ENCODE measurements at places on chromosomes 1 and 21.

- no peak for DNase-seq
Observed at GRCh38 chr21:39073717-39074116, 109.5 kb downstream of the PSMG1 start.

DNA sequence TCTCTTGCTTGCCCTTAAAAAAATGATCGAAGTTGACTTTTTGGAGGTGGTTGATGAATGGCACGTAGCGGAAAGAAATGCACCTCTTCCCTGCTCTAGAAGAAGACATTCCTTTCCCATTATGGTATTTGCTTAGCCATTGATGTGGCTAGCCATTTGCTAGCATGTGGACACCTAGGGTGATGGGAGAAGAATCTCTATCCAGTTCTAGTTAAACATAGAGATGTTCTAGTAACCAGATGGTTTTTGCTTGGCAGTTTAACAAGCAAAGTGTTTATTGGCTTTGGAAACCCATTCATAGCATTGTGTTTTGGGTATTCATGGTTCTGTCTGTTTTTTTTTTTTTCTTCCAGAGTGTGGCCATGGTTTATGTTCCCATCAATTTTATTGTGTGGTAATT, 78.9 kb downstream of the KCNJ6 start:
- no peak for DNase-seq

DNA sequence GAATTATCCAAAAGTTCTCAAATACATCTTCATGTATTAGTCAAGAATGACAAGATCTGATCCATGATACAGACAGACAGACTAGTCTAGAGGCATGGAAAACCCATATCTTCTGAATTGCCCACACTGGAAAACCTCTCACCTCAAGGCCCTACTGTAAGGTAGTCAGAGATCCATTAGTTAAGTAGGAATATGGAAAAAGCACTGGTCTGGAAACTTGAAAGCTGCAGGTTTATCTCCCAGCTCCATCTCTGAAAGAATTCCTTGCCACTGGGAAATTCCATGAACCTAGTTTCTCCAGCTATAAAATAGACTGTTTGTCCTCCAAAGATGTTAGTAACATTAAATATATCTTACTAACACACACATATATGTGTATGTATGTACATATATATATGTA, 169.2 kb downstream of the AKT3 start:
- DNase-seq: no peak

DNA sequence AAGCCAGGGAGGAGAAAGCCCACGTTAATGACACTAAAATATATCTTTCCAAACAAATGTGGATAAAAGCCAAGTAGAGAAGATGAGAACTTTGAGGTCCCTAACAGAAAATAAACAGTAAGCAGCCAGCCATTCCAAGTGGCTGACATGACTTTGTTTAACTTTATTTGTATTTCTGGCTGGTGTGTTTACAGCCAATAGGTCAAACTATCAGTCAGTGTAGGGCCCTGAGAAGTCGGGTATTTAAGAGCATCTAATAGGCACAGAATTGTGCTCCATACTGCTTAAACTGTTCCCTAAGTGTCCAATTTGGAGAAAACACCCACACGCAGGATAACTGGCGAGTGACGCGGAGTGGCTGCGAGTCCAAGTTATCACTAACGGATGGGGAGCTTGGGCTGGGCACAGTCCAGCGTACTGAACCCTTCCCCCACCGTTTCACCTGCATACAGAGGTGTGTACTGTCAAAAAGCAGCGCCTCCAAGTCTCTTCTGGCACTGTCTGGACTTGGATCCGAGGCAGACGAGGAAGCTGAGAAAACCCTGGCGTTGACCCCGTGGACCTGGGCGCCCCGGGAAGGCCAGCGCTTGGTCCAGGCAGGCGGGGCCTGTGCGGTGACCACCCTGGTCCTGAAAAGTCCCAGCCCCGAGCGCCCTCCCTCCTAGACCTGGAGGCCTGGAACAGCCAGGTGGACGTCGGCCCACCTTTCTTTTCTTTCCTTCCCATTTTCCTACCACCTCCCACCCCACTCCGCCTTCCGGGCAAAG, 662 bp upstream of the LGALS8 start:
- no peak for DNase-seq

DNA sequence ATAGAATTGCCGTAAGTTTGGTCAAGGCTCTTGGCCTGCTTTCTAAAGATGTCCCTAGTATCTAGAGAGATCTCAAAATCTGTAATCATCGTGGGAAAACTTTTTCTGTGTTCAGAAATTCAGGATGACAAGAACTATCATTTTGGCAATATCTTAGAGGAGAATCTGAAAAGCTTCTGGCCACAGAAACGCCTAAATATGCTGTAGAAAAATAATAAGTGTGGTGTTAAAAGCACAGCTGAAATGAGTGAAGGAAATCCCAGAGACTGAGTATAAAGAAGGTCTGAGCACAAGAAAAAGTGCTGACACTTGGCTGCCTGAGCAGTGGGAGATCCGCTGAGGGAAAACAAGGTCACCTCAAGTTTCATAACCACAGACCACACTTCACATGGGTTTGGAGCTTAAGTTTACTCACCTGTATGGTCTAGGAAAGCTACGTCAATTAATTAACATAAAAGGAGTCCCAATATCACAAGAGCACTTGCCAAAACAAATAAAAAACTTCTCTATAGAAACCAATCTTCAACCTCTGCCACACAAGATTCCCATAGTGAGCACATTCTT, 235.2 kb upstream of the IRF2BP2 start:
- DNase-seq: peak; percentile 71

- DNase-seq: no peak
Observed at GRCh38 chr1:52239708-52240001, 97.8 kb downstream of the ZFYVE9 start.

GRCh38 chr1:2239384-2239985, 11.4 kb downstream of the SKI start:
- no peak for DNase-seq

GRCh38 chr1:9716404-9717192, 65.1 kb downstream of the PIK3CD start:
- DNase-seq: peak; percentile 28

DNA sequence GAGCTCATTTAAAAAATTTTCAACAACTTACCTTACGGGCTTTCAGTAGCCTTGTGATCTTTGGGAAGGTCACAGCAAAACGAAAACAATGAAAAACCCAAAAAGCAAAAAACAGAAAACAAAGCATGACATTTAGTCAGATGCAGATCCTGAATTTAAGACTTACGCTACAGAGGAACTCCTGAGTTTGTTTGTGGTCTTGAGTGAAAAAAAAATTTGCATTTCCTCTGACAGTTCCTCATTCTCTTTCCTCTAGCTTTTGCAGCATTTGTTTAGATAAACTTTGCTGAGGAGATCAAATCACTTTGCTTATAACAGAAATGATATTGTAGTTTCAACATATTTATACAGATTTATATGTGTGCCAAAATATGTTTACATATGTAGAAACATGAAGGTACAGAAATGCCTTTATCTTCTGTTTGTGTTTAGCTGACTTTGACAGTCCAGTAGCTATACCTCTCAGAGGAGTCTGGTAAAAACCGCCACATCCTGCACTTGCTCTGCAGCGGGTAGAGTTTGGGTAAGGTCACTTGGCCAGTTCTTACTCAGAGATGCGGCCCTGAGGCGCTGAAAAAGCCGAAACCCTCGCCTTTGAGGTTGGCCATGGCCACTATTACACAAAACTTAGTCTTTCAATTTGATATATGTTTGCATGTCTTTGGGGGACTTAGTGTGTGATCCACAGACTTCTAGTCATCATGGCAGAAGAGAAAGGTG, 142.5 kb downstream of the TNR start:
- DNase-seq: peak; percentile 30

DNA sequence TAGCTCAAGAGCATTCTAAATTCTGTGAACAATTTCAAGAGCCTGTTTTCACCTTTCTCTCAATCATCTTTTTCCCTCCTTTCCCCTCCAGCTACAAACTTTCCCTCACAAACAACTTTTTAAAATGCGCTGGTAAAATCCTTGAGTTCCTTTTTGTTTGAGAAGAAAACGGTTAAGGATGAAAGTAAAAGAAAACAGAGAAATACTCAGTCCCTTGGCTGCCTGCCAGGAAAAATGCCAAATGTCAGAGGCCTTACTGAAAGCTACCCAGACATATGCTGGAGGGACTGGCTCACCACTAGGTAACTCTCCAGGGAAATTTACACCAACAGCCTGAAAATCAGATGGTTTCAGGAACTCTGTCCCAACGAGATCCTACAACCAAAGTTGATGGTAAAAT, 11.0 kb upstream of the SERBP1 start:
- DNase-seq: no peak

GRCh38 chr1:107110326-107110725, 30.5 kb upstream of the NTNG1 start:
- no peak for DNase-seq

GRCh38 chr1:155168456-155169210, 4.5 kb downstream of the KRTCAP2 start:
- DNase-seq: no peak

- peak; percentile 55 for DNase-seq
Observed at GRCh38 chr21:42818328-42818749, 61.0 kb downstream of the WDR4 start.

GRCh38 chr1:59926381-59927123, at the start of gene CYP2J2:
CYP2J2 (minus strand) TSS chr1:59926773; CDS start chr1:59926746, 27 bp downstream.
- peak; percentile 3 for DNase-seq

DNA sequence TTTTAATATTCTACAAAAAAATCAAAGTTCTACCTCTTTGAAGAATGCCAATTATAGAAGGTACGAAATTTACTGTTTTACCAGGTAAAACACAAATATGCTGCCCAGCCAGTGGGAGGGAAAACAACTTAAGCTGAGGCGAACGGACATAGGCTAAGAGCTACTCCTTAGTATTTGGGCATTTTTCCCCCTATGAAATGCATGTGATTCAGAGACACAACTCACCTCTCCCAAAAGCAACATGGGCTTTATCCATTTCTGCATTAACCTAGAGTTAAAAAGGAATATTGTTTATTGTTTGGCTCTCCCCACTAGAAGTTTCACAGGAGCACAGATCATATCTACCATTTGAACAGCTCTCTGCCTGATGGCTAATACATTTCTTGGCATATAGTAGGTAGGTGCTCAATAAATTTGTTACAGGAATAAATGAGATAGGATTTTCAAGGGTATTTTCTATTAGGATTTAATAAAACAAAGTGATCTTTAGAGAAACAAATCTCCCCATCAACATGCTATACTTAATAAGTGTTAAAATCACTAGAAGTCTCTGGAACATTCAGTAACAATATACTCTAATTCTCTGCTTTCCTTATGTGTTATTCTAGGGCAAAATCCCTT, 2.4 kb upstream of the SORT1 start:
- no peak for DNase-seq

DNA sequence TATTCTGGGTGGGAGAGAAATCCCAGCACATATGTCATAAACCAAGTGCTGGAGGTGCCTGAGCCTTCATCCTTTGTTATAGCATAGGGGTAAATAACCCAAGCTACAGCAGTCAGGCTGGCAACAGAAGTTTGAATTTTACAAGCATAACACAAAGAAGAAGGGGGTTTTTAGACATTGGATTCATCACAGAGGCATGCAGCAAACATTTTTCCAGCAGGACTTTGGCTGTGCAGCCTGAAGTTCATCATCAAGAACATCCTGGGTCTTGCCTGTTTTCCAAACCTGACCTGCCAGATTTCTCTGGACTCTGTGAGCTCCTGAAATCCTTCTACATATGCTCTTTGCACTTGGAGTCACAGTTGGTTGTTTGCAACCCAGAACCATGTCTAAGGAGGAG, 16.2 kb downstream of the PTGER3 start:
- DNase-seq: no peak

GRCh38 chr1:25651824-25652741, 35.5 kb downstream of the MAN1C1 start:
- no peak for DNase-seq

GRCh38 chr1:37486680-37487618, 12.6 kb downstream of the ZC3H12A start:
- DNase-seq: peak; percentile 79

DNA sequence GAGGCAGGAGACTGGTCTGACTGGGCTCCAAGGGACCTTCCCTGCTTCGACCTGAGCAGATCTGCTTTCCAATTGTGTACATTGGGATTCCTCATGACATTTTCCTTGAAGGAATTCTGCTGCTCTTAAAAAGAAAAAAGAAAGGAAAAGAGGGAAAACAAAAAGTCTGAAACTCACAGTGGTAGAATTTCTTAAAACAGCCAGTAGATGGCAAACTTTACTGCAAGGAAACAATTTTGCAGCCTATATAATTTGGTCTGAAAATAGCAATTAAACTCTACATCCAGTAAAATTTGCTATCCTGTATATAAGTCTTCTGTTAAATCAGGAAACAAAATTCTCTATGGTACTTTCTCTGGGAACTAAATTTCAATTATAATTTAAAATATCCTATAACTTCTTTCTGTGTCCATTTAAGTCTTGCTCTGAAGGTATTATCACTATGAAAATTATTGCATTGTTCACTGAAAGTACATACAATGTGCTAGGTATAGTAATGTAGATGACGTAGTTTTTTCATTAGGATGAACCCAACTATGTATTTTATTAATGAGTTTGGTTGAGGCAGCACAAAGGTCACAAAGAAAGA, 59.8 kb downstream of the CRB1 start:
- no peak for DNase-seq

- DNase-seq: no peak
Observed at GRCh38 chr1:220462752-220463151, 65.2 kb upstream of the MARK1 start.

DNA sequence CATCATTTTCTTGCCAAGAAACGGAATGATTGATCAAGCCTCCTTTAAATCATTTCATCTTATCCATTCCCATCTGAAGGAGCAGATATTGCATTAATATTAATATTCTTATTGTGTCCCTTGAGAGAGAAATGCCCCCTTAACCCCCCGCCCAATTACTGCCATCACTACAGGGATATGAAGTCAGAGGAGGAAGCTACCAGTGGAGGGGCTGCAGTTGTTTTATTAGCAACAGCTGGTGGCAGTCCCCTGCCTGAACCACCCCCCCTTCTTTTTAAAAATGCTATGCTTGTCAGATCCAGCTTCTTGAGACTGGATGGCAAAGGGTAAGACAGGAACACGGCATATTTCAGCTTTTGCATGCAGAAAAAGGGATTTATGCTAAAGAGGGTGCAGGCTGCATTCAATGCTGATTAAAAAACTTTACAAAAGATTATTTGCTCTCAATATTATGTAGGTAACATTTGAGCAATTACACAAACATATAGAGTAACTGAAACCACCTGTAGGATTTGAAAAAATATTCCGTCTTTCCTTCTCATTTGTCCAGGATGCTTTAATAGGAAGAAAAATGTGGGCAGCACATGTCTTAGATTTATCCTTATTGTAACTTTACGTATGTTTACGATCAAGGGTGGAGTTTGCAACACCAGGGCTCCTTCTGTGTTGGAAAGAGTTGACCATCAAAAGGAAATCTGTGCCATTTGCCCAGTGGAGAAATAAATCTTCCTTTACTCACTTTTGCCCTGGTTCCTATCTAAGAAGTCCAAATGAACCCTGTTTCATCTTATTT, 77.7 kb downstream of the ZBTB18 start:
- DNase-seq: no peak

DNA sequence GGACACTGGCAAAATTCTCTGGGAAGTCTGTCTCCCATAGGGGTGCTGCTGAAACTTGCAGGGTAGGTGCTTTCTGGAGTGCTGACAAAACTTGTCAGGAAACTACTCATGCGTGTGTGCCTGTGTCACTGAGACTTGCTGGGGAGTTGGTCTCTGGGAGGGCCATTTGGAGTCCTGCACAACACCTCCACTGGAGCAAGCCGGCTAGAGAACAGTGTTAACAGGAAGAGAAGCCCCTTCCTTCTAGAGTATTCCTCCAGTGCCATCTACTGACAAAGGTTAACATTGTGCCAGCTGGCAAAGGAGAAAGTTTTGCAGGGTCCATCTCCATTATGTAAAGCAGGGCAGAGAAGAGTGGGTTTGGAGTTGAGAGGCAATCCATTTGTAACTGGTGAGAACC, 30.0 kb downstream of the ZMYM4 start:
- peak; percentile 12 for DNase-seq

- DNase-seq: no peak
Observed at GRCh38 chr1:6807782-6808181, 22.5 kb downstream of the CAMTA1 start.
